ENCODE measurements at places on chromosomes 11 and 22. TPM values are rescaled to one million over a fixed set of nuclear protein-coding genes. Genes with fewer than 3 reads are reported as not detected.

DNA sequence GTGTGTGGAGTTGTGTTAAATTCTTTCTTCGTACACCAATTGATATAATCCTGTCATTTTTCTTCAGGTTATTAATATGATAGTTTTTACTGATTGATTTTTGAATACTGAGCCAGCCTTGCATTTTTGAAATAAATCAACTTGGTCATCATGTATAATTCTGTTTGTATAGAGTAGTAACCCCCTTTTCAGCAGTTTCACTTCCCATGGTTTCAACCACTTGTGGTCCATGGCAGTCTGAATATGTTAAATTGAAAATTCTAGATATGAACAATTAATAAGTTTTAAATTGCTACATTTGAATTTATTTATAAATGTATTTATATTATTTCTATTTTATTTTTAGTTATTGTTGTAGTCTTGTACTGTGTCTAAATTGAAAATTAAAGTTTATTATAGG is 32.6 kb downstream of the MS4A6A start:
- H3K4me3 ChIP-seq, result no peak overlapping the region
- no peaks in the 10 kb centered on the region for H3K27me3 ChIP-seq
- H3K27ac ChIP-seq, result no peak overlapping the region
- no peaks in the 10 kb centered on the region for H3K4me1 ChIP-seq
- DNase-seq, result no peak

The RHOD gene
- total RNA-seq, result 16.7 TPM

- H3K27ac ChIP-seq, result no peak overlapping the region
- H3K4me3 ChIP-seq, result no peak overlapping the region
- peaks cover 13% of the 10 kb centered on the region for H3K27me3 ChIP-seq
- no peaks in the 10 kb centered on the region for H3K4me1 ChIP-seq
Observed at GRCh38 chr11:116355104-116355503, 417.7 kb downstream of the BUD13 start.

The IGSF9B gene
- total RNA-seq, result 2.9 TPM

DNA sequence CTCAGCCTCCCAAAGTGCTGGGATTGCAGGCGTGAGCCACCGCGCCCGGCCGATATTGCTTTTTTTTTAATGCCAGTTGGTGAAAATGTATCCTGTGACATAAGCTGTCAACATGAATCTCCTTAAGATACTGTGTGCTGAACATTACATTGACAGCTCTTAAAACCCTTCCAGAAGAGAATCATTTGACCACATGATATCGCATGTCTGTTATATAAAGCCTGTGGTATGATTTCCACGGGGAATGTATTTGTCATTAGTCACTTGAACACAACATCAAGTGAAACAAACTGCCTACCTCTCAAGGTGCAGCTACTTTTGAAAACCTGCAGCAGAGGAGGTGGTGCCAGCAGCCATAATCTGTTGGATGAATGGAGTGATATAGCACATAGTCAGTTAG is 67.0 kb downstream of the BCL2L13 start:
- H3K4me3 ChIP-seq, result no peak overlapping the region
- H3K27ac ChIP-seq, result peak overlapping the region; percentile 75
- H3K4me1 ChIP-seq, result peaks cover 16% of the 10 kb centered on the region
- H3K27me3 ChIP-seq, result no peaks in the 10 kb centered on the region

GRCh38 chr11:120178561-120179056 is 32.2 kb upstream of the OAF start:
- peak; percentile 26 for DNase-seq
- H3K4me1 ChIP-seq, result no peaks in the 10 kb centered on the region
- no peaks in the 10 kb centered on the region for H3K27me3 ChIP-seq
- no peak overlapping the region for H3K4me3 ChIP-seq

DNA sequence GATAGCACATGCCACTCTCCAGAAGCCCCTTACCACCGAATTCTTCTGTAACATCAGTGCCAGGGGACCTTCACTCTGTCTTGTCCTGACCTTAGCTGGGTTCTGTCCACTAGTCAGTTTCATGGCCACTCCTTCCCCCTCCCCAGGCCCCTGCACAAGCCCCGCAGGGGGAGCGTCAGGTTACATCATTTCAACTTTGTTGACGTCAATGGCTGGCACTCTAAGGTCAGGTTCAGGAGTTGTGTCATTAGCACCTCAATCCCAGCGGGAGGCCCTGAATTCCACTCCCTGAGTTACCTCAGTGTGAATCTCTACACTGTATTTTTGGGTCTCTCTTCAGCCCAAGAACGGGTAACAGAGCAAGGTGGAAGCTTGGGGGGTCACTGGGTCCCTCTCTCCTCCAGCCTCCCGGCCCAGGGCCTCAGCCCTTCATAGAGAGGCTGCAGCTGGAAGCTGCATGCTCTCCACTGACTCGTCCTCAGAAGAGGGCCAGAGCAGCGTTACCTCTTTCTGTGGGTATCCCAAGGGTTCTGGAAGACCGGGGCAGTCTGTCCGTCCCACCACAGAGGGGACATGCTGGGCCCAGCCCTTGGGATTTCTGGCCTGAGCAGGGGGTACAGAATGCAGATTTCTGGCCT is 10.3 kb downstream of the USH1C start:
- H3K4me3 ChIP-seq, result no peak overlapping the region
- no peaks in the 10 kb centered on the region for H3K36me3 ChIP-seq
- DNase-seq, result no peak
- H3K4me1 ChIP-seq, result no peaks in the 10 kb centered on the region
- H3K27me3 ChIP-seq, result no peaks in the 10 kb centered on the region

- DNase-seq, result peak; percentile 96
- H3K27me3 ChIP-seq, result peaks cover 23% of the 10 kb centered on the region
- no peak overlapping the region for H3K4me3 ChIP-seq
- H3K36me3 ChIP-seq, result no peaks in the 10 kb centered on the region
- peaks cover 61% of the 10 kb centered on the region for H3K4me1 ChIP-seq
Observed at GRCh38 chr22:29310863-29311339, 4.5 kb downstream of the GAS2L1 start.

The OR52E2 gene
- not detected for total RNA-seq

The STT3A gene
- total RNA-seq, result 131 TPM

- H3K4me1 ChIP-seq, result no peaks in the 10 kb centered on the region
- DNase-seq, result no peak
- no peaks in the 10 kb centered on the region for H3K27me3 ChIP-seq
- no peak overlapping the region for H3K4me3 ChIP-seq
Observed at GRCh38 chr11:4863876-4864275, 14.9 kb upstream of the OR51S1 start.

- no peaks in the 10 kb centered on the region for H3K27me3 ChIP-seq
- peak overlapping the region; percentile 72 for H3K27ac ChIP-seq
- DNase-seq, result peak; percentile 30
- no peaks in the 10 kb centered on the region for H3K36me3 ChIP-seq
Observed at GRCh38 chr11:11981840-11982239, 26.6 kb downstream of the DKK3 start.

The C11orf97 gene
- not detected for total RNA-seq

GRCh38 chr11:117875382-117876058 is 938 bp downstream of the FXYD6 start:
- peaks cover 44% of the 10 kb centered on the region for H3K4me1 ChIP-seq
- H3K4me3 ChIP-seq, result peak overlapping the region; percentile 55
- H3K36me3 ChIP-seq, result no peaks in the 10 kb centered on the region
- DNase-seq, result no peak
- H3K27ac ChIP-seq, result peak overlapping the region; percentile 51

The OR2AG1 gene
- not detected for total RNA-seq

DNA sequence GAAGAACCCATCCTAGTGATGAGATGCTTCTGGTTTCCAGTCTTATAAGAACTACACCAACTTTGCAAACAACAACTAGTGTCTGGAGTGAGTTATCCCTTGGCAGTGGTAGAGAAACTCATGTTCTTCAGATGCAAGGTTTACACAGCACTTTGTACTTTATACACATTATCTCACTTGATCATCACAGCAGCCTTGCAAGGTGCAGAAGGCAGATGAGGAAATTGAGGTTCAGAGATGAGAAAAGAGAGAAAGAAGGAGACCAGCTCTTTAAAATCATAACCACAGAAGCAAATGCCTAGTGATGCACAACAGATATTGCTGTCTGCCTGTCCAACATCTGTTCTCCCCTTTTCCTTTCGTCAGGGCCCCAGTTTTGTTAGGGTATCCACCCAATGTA is 16.7 kb upstream of the CD44 start:
- H3K4me3 ChIP-seq, result no peak overlapping the region
- H3K27ac ChIP-seq, result no peak overlapping the region
- no peaks in the 10 kb centered on the region for H3K36me3 ChIP-seq

The NPTXR gene
- 6.3 TPM for total RNA-seq

DNA sequence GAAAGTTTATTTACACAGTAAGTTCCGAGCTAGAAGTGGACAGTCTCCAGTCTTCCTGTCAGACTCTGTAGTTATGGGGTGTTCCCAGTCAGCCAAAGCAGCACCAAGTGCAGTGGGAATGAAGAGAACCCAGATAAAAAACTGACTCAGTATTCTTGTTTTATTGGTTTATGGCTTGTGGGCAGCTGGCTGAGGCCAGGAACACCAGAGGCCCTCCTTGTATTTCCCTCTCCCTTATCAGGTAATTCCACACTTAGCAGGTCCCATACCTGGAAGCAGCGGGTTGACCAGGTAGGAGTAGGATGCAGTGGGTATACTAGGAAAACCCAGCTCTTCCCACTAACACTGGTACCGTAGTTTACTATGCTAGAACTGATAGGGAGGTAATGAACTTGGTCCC is 3.5 kb upstream of the BACE1-AS start:
- no peak overlapping the region for H3K27ac ChIP-seq
- DNase-seq, result no peak
- no peaks in the 10 kb centered on the region for H3K27me3 ChIP-seq

- H3K4me3 ChIP-seq, result no peak overlapping the region
- H3K4me1 ChIP-seq, result no peaks in the 10 kb centered on the region
- no peaks in the 10 kb centered on the region for H3K27me3 ChIP-seq
- no peak overlapping the region for H3K27ac ChIP-seq
Observed at GRCh38 chr11:123211981-123212380, 16.9 kb upstream of the CLMP start.

DNA sequence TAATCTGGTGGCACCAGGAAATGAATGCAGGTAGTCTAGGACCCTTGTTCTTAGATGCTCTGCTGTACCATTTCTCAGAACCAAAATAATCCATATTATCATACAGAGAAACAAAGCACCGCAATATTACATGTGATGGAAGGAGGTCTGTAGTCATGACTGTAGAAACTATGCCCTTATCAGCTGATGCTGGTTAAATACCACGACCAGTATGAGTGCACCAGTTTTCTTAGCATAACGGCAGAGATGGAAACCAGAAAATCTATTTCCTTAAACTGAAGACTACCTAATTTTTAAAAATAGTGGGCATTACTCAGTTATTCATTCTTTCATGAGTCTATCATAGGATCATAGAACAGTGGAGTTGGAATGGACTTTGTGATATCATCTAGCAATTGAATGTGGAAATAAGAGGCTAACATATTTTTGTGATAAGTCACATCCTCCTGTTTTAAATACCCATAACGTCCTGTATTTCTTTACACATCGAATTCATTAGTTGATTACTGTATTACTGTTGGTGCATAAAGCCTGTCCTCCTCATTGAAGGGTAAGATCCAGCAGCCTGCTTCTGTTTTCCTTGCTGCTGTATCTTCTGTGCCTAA is 15.1 kb downstream of the JHY start:
- H3K27ac ChIP-seq, result no peak overlapping the region
- no peaks in the 10 kb centered on the region for H3K27me3 ChIP-seq
- no peaks in the 10 kb centered on the region for H3K36me3 ChIP-seq
- DNase-seq, result no peak
- no peak overlapping the region for H3K4me3 ChIP-seq

The NCAPD3 gene
- 17.3 TPM for total RNA-seq

The CAT gene
- 213 TPM for total RNA-seq

GRCh38 chr22:39315389-39315788 is 4.0 kb downstream of the RPL3 start:
- H3K27ac ChIP-seq, result no peak overlapping the region
- DNase-seq, result no peak
- no peaks in the 10 kb centered on the region for H3K27me3 ChIP-seq
- peaks cover 68% of the 10 kb centered on the region for H3K36me3 ChIP-seq
- H3K4me3 ChIP-seq, result no peak overlapping the region
- H3K4me1 ChIP-seq, result peaks cover 48% of the 10 kb centered on the region

GRCh38 chr11:73239571-73240189 is 21.6 kb downstream of the P2RY2 start:
- H3K4me1 ChIP-seq, result peaks cover 15% of the 10 kb centered on the region
- no peak overlapping the region for H3K4me3 ChIP-seq
- no peak overlapping the region for H3K27ac ChIP-seq
- no peaks in the 10 kb centered on the region for H3K27me3 ChIP-seq
- peak; percentile 58 for DNase-seq
